NCI-H2107 (cell line): ENCODE measurements at places on chromosomes 1 and 21.

- DNase-seq: no peak
Measured at GRCh38 chr1:19957779-19958178, 21.6 kb downstream of the PLA2G2A start.

GRCh38 chr1:148362216-148362611, 120.9 kb downstream of the PPIAL4G start:
- DNase-seq: no peak

GRCh38 chr21:35027563-35028450, 21.3 kb downstream of the RUNX1 start:
- DNase-seq: no peak

GRCh38 chr1:226373376-226373775, 34.5 kb downstream of the PARP1 start:
- no peak for DNase-seq

- no peak for DNase-seq
Measured at GRCh38 chr1:245407983-245408382, 253.2 kb downstream of the KIF26B start.

- no peak for DNase-seq
Measured at GRCh38 chr1:28326984-28327383, 1.9 kb upstream of the MED18 start.
